PC-9 (cell line): ENCODE measurements at places on chromosomes 7 and 10. TPM values are rescaled to one million over a fixed set of nuclear protein-coding genes. Genes with fewer than 3 reads are reported as not detected.
A peak's percentile ranks its signal among the peaks of the same experiment; 100 is the strongest.

The INA gene
- total RNA-seq, result 20.4 and 20.9 TPM in 2 replicates

The LIMK1 gene
- 128 and 148 TPM in 2 replicates for total RNA-seq

The CYP3A7 gene
- total RNA-seq, result not detected in 2 replicates

The TLX1 gene
- not detected in 2 replicates for total RNA-seq

- DNase-seq, result no peak
Measured at GRCh38 chr10:80498078-80498832, 39.4 kb upstream of the SH2D4B start.

GRCh38 chr7:25358926-25359325, 130.6 kb upstream of the NPVF start:
- DNase-seq, result no peak

- DNase-seq, result peak; percentile 76
Measured at GRCh38 chr7:107103369-107103768, 58.9 kb downstream of the PRKAR2B start.

DNA sequence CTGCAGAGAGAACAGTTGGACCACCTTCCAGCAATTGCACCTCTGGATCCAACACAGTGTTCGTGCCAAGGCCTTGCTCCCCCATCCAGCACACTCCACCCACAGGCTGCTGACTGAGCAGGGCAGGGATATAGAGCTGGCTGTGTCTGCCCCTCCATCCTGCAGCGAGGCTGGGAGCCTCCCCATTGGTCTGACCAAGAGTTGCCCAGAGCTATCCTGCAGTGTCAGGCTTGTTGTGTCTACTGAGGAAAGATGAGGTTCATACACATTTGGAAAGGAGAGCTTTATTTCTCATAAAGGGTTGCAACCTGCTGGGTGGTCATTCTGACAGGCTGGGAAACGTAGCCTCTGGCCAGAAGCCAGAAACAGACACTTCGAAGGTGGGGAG, 27.1 kb downstream of the PRF1 start:
- no peak for DNase-seq

GRCh38 chr7:28258240-28258639, 77.6 kb upstream of the JAZF1 start:
- DNase-seq, result no peak

GRCh38 chr10:103648636-103649532, 155.4 kb downstream of the NEURL1 start:
- no peak for DNase-seq

- no peak for DNase-seq
Measured at GRCh38 chr7:140298213-140298612, 100.1 kb downstream of the SLC37A3 start.

DNA sequence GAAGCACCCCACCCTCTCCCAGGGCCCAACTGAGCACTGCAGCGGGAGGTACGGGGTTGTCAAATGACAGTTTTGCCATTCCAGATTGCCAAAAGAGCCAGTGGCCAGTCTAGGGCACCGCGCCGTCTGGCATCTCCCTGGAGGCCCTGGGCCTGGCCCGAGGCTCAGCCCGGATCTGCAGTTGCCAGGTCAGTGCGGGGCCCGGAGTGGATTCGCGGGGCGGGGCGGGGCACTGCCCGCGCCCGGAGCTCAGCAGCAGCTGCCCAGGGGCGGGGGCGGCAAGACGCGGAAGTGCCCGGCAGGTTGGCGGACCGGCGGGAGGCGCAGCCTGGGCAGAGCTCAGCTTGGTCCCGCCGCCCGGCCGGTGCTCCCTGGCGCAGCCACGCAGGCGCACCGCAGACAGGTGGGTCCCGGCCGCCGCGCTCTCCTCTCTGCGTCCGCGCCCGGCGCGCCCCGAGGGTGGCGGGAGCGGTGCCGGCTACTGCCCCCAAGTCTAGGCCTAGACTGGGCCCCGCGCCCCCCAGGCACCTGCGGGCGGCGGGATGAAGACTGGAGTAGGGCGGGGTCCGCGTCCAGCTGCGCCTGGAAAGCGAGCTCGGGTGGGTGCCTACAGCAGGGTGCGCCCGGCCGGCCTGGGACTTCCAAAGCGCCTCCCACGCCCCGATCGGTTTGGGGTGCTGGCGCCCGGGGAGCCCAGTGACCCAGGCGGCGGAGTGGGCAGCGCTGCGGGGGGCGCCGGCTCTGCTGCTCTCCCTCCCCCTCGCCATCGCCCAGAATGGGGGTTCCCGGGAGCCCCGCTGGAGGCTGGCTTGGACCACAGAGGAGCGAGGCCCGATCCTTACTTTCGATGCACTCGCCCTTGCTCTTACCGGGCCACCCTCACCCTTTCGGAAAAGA, at the start of gene IRF5:
TSS of gene IRF5 (plus strand) at position 281 of the 897 bp plus-strand sequence. CDS start 4,155 bp downstream, outside the sequence.
- DNase-seq, result peak; percentile 75
